ENCODE measurements at places on chromosomes 4 and X.

DNA sequence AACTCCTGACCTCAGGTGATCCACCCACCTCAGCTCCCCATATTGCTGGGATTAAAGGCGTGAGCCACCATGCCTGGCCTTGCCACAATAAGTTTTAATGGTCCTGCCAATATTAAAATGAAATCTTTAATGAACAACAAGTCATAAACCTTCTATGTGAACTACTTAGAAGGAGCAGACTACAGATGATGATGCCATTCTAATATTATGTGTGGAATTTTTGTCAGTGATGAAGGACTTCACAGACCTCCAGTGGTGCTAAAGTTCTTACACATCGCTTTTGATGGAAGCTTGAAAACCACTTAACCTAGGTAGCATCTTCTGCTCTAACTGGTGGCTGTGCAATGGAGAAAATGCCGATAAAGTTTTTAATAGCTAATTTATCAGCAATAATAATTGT lies 331.4 kb downstream of the CCSER1 start:
- peak; percentile 2 for DNase-seq

DNA sequence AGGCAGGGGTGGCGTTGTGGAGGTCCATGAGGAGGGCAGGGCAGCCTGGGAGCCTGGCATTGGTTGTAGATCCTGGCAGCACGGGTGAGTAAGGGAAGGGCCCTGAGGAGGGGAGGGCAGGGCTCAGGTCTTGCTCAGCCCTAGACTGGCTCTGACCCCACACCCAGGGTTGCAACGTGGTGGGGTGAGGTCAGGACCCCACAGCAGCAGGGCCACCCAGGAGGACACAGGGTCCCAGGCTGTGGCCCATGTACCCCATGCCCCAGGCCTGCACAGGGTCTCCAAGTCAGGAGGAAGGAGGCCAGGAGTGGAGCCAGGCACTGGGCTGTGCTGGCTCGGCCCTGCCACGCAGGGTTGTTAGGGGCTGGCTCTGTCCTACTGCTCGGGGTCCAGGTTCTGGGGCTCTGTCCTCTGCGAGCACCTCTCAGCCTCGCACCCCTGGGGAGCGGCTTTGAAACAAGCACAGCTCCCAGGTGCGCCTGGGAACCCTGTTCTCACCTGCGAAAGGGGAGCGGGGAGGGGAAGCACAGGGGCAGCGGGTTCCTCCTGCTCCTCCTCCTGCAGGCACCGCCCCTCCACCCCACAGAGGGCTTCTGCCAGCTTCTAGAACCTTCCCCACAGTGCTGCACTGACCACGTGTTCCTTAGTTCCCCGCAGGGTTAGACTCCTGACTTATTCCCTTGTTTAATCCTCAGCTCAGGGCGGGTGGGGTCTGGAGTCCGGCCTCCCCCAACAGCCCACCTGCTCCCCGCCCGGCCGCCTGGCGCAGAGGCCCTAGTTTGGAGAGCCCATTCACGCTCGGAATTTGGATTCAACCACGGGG lies 20.4 kb downstream of the MSANTD1 start:
- no peak for DNase-seq

DNA sequence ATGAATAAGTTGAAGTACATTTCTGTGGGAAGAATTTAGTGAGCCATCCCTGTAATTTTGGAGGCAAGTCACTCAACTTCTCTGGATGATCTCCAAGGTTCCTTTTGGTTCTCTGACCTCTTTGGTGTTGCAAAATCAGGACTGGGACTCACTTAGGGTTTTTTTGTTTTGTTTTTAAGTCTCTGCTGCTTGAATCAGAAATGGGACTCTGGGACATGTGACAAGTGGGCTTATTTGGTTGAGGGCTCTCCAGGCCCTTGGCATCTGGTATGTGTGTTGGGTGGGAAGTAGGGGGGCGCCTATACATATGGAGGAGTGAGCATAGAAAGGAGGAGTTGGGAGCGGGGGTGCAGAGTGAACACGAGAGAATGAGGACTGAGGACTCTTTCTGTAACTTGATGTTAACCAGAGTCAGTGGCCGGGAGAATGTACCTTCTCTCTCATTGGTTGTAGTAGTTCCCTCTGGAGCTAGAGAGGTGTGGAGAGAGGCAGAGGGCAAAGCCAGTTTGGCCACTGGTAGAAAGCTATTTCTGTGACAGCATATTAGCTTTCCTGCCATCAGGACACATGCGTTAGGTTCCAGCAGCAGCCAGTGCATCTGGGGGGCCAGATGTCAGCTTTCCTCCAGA lies 1.9 kb downstream of the ARHGAP10 start:
- peak; percentile 66 for DNase-seq

DNA sequence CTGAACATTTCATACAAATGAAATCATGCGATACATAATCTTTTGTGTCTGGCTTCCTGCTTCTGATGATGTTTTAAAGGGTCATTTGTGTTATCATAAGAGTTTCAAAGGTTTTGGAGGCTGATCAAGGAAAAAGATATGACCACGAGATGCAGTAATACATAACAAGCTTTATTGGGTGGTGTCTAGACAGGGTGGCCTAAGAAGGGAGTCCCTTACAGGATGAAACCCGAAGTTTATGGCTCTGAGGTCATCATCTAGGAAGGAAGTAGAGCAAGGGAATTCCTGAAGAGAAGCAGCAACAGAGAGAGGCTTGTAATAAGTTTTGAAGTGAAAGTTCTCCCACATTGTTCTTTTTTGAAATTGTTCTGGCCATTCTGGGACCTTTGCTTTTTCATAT lies 40.8 kb upstream of the SOD3 start:
- peak; percentile 48 for DNase-seq

GRCh38 chr4:155122382-155122781 lies 86.1 kb upstream of the NPY2R start:
- no peak for DNase-seq

- DNase-seq, result no peak
These were observed 70.9 kb upstream of the RXFP1 start for GRCh38 chr4:158450741-158451140.

DNA sequence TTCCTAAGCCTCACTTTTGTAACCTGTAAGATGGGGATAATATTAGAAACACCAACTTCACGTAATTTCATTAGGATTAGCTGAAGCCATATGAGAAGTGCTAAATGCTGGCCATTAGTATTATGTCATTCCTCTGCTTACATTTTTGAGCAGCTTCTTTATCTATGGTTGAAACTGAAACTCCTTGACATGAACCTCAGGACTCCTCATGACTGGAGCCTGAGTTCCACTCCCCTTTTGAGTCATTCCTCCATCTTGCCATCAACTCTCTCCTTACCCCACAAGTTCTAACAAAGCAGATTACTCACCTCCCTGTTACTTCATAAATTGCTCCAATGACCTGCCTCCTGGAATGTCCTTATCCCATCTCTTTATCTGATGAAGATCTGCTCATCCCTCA lies 123.2 kb upstream of the KCNIP4 start:
- DNase-seq, result peak; percentile 14

GRCh38 chrX:9438933-9439494 lies 25.8 kb upstream of the TBL1X start:
- peak; percentile 29 for DNase-seq

DNA sequence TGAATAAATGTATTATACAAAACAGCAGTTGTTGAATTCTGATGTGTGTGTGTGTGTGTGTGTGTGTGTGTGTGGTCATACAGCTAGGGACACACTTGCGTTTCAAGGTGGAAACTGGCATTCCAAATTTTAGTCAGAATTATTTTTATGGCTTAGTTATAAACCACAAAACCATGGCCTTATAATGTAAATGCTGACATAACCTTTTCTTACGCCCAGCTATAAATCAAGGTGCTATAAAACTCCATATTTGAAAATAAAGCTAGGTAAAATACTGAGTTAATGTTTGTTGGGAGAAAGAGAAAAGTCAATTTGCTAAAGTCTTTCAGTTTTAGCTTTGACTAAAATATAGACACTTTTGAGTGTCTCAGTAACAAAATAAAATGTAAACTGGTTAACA lies 345.1 kb upstream of the NR3C2 start:
- DNase-seq, result no peak

GRCh38 chr4:23269566-23269965 lies 576.8 kb downstream of the GBA3 start:
- no peak for DNase-seq

- no peak for DNase-seq
These were observed 90.0 kb downstream of the ELOVL6 start for GRCh38 chr4:110108422-110108821.

- peak; percentile 52 for DNase-seq
These were observed 140.5 kb downstream of the GRIA3 start for GRCh38 chrX:123324625-123325024.

DNA sequence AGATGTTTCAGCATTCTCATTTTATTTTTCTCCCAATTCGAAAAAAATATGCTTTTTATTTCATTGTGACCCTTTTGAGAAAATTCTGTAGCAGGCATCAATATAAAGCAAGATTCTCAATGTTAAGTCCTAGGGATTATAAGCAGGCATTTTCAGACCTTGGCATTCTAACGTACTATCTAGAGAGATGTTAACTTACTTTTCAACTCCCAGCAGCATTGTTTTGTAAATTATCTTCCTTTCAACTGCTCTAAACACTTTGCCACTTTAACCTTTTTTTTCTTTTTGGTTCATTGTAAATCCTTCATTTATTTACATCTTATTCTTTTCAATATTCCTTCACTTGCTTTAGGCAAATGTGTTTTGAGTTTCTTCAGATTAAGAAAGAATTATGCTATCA lies 333.2 kb downstream of the ARHGAP24 start:
- DNase-seq, result no peak

GRCh38 chr4:123824524-123824923 lies 427.9 kb downstream of the SPRY1 start:
- DNase-seq, result no peak

DNA sequence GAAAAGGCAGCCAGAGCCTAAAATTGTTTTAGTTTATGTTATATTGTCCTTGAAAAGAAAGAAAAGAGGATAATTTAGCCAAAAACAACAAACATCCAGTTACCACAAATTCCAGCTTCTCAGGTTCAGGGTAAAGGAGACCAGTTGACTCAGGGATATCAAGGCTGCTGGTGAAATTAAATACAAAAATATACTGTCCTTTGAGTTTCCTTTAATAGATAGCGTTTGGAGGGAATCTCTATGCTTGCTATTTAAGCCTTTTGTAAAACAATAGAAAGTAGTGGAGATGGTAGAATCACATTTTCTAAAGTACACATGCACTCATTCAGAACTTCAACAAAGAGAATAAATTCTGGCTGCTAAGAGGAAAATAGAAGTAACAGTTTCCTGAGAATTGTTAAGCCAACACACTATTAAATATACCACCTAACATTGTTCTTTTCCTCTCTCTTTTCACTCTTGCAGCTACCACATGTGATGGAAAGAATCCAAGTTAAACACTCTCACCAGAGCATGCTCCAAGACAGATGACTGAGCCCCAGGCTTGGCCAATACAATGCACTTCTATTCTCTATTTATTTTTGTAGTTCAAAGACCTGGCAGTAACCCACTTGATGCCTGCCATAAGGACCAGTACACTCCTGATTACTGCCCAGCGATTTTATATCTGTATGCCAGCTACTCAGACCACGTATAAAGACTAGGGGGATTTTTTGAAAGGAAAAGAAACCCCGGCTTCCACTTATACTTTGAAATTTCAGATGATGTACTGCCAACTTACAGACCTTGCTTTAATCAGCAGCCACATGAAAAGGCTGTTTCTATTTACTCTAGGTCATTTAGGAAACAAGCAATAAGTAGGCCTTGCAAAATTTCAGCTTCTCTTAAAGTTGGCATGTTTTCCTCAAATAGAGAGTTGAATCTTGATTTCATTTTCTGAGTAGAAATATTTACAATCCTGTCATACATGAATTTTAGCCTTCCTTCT lies 756.9 kb downstream of the FAT4 start:
- peak; percentile 44 for DNase-seq

DNA sequence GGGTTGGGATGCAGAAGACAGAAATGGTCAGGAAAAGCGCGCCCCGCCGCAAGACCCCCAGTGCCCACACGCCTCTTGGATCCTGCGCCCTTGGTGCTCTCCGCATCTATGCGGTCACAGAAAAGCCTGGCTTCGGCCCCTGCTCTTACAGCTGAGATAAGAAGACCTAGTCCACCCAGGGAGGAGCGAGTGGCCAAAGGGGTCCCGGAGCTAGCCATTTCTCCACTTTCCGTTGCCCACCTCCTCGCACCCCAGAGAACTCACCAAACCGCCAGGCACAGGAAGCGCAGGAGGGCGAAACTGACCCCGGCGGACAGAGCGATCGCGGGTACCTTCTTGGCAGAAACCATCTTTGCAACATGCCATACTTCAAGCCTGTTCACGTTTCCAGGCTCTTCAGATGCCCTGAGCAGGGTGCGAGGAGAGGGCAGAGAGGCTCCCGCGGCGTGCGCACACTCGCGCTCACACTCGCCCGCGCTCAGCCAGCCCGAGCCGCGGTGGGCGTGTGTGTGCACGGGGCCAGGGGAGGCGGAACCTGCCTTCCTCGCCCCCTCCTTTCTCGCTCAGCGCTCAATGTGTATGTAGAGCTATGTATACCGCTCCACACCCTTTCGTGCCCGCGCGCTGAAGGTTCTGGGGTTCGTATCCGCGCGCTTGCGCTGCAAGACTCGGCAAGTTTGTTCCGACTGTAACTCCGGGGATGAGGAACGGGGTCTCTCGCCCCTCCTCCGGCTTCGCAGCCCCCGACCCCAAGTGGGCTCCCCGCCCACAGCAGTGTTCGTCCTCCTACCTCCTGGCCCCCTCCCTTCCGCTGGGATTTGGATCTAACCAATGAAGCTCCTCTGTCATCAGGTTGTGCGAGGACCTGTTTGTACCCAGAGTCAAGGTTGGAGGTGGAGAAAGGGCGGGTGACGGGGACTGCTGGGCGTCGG lies at the start of gene GABRA4:
Gene GABRA4 (minus strand): TSS at position 507 of the 932 bp plus-strand sequence. CDS start 157 bp downstream, at position 350.
- DNase-seq, result no peak

DNA sequence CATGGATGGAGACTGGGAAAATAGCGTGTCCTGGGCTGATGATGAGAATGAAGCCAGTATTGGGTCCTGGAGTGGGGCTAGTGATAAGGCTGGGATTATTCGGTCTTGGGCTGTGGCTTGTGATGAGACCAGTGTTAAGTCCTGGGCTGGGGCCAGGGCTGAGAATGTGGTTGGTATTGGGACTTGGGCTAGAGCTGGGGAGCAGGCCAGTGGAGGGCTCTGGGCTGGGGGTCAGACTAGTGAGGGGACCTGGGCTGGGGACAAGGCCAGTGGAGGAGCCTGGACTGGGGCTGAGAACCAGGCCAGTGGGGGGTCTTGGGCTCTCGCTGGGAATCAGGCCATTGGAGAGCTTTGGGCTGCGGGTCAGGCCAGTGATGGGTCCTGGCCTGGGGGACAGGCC lies 6.7 kb downstream of the ARMCX4 start:
- DNase-seq, result no peak

GRCh38 chrX:79371101-79371500 lies 4.0 kb upstream of the ITM2A start:
- DNase-seq, result no peak

GRCh38 chr4:11116940-11117339 lies 311.8 kb downstream of the HS3ST1 start:
- no peak for DNase-seq

DNA sequence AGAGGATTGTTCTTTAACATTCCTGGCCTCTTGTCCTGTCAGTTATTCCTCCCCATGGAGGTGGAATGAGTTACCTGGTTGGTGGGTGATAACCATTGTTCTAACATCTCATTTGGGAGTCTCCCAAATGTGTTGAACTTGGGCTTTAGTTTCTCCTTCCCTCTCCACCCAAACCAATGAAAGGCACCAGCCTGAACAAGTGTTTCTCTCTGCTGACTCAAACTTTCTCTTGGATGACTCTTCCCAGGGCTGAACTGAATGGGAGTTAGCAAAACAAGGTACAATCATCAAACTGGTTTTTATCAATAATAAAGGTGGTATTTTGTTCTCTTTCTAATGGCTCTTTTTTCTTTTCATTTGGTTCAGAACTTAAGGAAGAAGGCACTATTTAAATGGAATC lies 2.7 kb downstream of the DYNLT3 start:
- DNase-seq, result no peak

Measured in M059J (cell line).